Retina (tissue), 1 donor: ENCODE measurements at places on chromosomes 7 and 10.
A peak's percentile ranks its signal among the peaks of the same experiment; 100 is the strongest.

- no peak for DNase-seq
Measured at GRCh38 chr10:61047788-61048560, 104.0 kb upstream of the RHOBTB1 start.

- no peak for DNase-seq
Measured at GRCh38 chr10:98344589-98345038, 70.4 kb downstream of the PYROXD2 start.

- DNase-seq, result peak; percentile 58
Measured at GRCh38 chr7:64494912-64495461, 67.9 kb downstream of the ZNF680 start.

- no peak for DNase-seq
Measured at GRCh38 chr7:44712012-44712411, 36.6 kb upstream of the ZMIZ2 start.

GRCh38 chr7:140053812-140054539 lies 8.8 kb downstream of the PARP12 start:
- DNase-seq, result no peak

- DNase-seq, result no peak
Measured at GRCh38 chr7:117480978-117481377, 1.2 kb downstream of the CFTR start.

GRCh38 chr10:79303631-79304478 lies 43.4 kb upstream of the PPIF start:
- DNase-seq, result no peak

GRCh38 chr10:13099144-13099665 lies 758 bp upstream of the OPTN start:
- peak; percentile 76 for DNase-seq

DNA sequence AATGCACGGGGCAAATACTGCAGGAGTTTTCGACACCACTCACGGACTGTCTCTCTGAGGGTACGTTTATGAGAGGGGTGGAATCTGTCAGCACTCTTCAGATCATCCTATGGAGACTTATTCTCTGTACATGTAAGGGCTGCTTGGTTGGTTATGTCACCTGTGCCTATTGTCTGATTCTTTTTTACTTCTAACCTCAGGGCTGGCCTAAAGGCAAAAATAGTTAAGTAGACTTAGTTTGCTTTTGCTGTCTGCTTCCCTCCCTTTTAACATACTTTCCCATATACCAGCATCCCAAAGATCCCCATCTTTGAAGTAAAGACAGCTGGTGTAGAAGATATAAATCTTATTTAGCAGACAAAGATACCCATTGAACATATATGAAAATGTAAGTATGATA lies 105.9 kb downstream of the PRKG1 start:
- DNase-seq, result no peak

- no peak for DNase-seq
Measured at GRCh38 chr7:79282882-79283602, 170.4 kb downstream of the MAGI2 start.

- DNase-seq, result no peak
Measured at GRCh38 chr7:75628055-75628454, 110.7 kb downstream of the HIP1 start.

- DNase-seq, result peak; percentile 95
Measured at GRCh38 chr10:101779544-101780186, 3.6 kb downstream of the NPM3 start.

- no peak for DNase-seq
Measured at GRCh38 chr7:105635197-105635596, 53.9 kb upstream of the EFCAB10 start.

- DNase-seq, result no peak
Measured at GRCh38 chr10:46307281-46308112, 20.7 kb downstream of the ANTXRL start.

DNA sequence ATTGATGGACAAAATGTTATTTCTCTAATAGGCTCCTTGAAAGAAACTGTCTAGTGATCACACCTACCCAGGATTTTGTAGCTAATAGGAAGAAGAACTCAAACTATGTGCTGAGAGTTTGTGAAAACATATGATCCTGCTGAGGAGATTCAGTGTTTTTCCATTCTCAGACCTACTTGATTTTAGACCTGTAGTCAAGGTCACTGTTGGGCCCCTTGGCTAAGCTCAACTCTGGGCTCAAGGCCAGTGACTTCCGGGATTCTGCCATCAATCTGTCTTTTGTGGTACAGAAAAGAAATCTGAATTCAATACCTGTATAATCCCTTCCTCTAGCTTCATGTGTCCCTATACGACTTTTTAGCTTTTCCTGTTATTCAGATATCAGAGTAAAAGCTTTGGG lies 79.7 kb upstream of the FERD3L start:
- no peak for DNase-seq

GRCh38 chr10:29326886-29327745 lies 38.2 kb downstream of the LYZL1 start:
- no peak for DNase-seq
